ENCODE measurements at places on chromosomes 4 and X.

- DNase-seq: no peak
These were observed 3.8 kb upstream of the ENOX2 start for GRCh38 chrX:130906776-130907175.

DNA sequence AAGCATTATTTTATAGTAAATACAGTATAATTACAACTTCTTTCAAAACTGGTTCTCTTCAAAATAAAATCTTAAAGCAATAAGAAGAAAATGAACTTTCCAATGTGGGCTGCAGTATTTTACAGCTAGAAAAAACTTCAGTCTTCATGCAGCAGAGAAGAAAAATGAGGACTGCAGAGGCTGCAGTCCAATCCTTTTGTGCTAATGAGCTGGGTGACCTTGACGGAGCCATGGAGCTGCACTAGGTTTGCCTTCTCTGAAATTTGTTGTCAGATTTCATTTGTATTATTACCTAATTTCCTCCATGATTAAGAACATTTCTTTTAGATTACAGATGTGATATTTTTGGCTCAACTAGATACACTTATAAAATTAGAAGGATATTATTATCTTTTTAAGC is 245.2 kb upstream of the ADAMTS3 start:
- DNase-seq: no peak

- peak; percentile 16 for DNase-seq
These were observed 29.5 kb downstream of the MSL3 start for GRCh38 chrX:11787564-11787963.

DNA sequence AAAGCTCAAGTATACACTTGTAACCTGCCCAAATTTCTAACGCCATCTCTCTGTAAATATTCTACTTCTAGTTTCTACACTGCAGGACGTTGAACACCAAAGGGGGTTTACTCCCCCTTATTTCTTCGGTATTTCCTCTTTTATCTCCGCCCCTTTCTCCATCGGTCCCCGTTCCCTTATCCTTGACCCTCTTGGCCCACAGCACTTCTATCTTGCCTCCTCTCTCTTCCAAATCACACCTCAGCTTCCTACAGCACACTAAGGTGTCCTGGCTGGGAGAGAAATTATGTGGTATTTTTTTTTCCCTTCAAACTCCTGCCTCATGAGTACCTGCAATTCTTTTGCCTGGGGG is 715 bp downstream of the ZMAT1 start:
- no peak for DNase-seq

- DNase-seq: peak; percentile 89
These were observed 34.0 kb upstream of the GRPEL1 start for GRCh38 chr4:7101692-7102515.

All from AG08396 (cell line).